ENCODE measurements at places on chromosomes 1 and 21. TPM values are rescaled to one million over a fixed set of nuclear protein-coding genes. Genes with fewer than 3 reads are reported as not detected.

The COL24A1 gene
- total RNA-seq, result 6.9 TPM

The RGS4 gene
- total RNA-seq, result 1.7 TPM

The HES4 gene
- total RNA-seq, result 39.0 TPM

The SH2D1B gene
- total RNA-seq, result not detected

The RNF186 gene
- total RNA-seq, result not detected

The IRF2BP2 gene
- total RNA-seq, result 110 TPM

- DNase-seq, result no peak
Observed at GRCh38 chr1:110216844-110217444, 6.8 kb downstream of the KCNC4 start.

GRCh38 chr1:150282558-150282958 lies 204 bp downstream of the CIART start:
- DNase-seq, result no peak

GRCh38 chr1:8512504-8512903 lies 194.6 kb downstream of the SLC45A1 start:
- DNase-seq, result no peak

GRCh38 chr1:175317779-175318178 lies 125.2 kb upstream of the KIAA0040 start:
- DNase-seq, result no peak

DNA sequence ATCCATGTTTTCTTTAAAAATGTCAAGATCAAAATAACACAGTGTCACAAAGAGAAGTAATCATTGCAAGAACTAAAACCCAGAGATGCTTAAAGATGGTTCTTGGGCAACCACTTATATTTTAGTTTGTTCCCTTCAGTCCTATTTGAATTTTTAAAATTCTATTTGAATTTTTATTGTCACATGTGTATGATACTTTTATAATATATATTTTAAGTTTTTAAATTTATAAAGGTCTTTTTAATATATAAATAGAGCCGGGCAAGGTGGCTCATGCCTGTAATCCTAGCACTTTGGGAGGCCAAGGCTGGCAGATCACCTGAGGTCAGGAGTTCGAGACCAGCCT lies 22.3 kb upstream of the DISC1 start:
- DNase-seq, result no peak

GRCh38 chr1:203428981-203429599 lies 46.5 kb upstream of the PRELP start:
- no peak for DNase-seq

Measured in right cardiac atrium (tissue), 5 donors.